Heart right ventricle (tissue), 16 donors: ENCODE measurements at places on chromosomes 2 and 18. TPM values are rescaled to one million over a fixed set of nuclear protein-coding genes. Genes with fewer than 3 reads are reported as not detected.

The TUBB6 gene
- total RNA-seq, result 70.3 TPM

The CCDC74A gene
- 1.9 TPM for total RNA-seq

- DNase-seq, result no peak
Measured at GRCh38 chr2:144162652-144163051, 357.3 kb downstream of the ZEB2 start.

GRCh38 chr2:196468394-196468793 lies 171.1 kb upstream of the CCDC150 start:
- DNase-seq, result no peak
